ENCODE measurements at places on chromosomes 16 and 17. TPM values are rescaled to one million over a fixed set of nuclear protein-coding genes. Genes with fewer than 3 reads are reported as not detected.

GRCh38 chr17:47942096-47942510 lies 732 bp downstream of the PNPO start:
- DNase-seq: no peak
- H3K4me1 ChIP-seq: peaks cover 12% of the 10 kb centered on the region
- no peaks in the 10 kb centered on the region for H3K27me3 ChIP-seq
- peak overlapping the region; percentile 91 for H3K4me3 ChIP-seq

DNA sequence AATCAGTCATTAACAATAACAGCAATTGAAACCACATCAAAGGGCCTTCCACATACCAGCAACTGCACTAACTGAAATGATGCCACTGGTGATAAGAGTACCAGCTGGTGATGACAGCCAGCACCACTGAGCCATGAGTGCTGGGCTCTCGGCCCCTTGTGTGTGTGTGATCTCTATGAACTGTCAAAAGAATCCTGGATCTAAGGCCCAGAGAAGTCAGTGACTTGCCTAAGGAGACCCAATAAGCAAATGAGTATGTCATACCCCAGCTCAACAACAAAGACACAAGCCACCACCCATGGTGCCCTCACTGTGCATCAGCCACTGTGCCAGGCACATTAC lies 220.9 kb downstream of the ZNF423 start:
- peaks cover 19% of the 10 kb centered on the region for H3K4me1 ChIP-seq
- no peak overlapping the region for H3K27ac ChIP-seq
- no peak overlapping the region for H3K4me3 ChIP-seq
- no peaks in the 10 kb centered on the region for H3K27me3 ChIP-seq
- H3K36me3 ChIP-seq: no peaks in the 10 kb centered on the region

DNA sequence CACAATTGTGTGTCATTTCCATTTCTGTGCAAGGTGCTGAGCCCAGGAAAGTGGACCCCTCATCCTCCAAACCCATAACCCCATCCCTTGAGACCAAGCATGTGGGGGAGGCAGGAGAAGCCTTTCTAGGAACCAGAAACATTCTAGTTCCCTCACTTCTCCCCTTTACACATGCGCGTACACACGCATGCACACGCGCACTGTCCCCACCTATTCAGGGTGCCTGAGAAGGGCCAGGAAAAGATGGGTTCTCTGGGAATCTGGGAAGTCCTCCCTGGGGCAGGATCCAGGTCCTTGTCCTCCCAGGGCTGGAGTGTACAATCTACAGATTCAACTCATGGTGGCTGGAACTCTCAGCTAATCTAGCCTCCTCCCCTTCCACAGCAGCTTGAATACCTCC lies 2.4 kb downstream of the PPY start:
- H3K27me3 ChIP-seq: no peaks in the 10 kb centered on the region
- H3K4me1 ChIP-seq: no peaks in the 10 kb centered on the region
- no peak overlapping the region for H3K4me3 ChIP-seq
- H3K36me3 ChIP-seq: no peaks in the 10 kb centered on the region
- no peak overlapping the region for H3K27ac ChIP-seq

DNA sequence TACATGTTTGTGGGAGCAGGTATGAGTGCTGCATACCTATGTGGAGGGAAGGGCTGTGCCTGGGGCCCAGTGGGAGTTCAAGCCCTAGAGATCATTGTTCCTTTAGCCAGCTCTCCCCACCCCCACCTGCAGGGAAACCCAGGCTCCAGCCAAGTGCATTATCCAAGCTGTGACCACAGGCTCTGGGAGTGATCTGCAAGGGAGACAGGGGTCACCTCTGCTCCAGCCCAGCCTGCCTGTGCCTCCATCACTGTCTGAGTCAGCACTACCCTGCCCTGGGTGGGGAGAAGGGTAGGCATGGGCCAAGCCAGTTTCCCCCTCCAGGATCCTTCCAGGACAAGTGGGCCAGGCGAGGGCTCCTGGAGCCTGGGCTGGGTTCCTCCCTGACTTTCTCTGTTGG lies 32.1 kb upstream of the SBK1 start:
- no peaks in the 10 kb centered on the region for H3K4me1 ChIP-seq
- no peaks in the 10 kb centered on the region for H3K36me3 ChIP-seq
- no peak overlapping the region for H3K27ac ChIP-seq
- H3K4me3 ChIP-seq: no peak overlapping the region
- no peak for DNase-seq
- H3K27me3 ChIP-seq: no peaks in the 10 kb centered on the region

- no peaks in the 10 kb centered on the region for H3K4me1 ChIP-seq
- no peak overlapping the region for H3K27ac ChIP-seq
- H3K27me3 ChIP-seq: peaks cover 11% of the 10 kb centered on the region
- H3K4me3 ChIP-seq: no peak overlapping the region
- H3K36me3 ChIP-seq: no peaks in the 10 kb centered on the region
Measured at GRCh38 chr17:79497777-79498348, 113.0 kb downstream of the RBFOX3 start.

GRCh38 chr17:57783338-57783742 lies 38.2 kb upstream of the CCDC182 start:
- H3K27ac ChIP-seq: no peak overlapping the region
- peak overlapping the region; percentile 1 for H3K4me3 ChIP-seq
- H3K27me3 ChIP-seq: no peaks in the 10 kb centered on the region
- H3K36me3 ChIP-seq: no peaks in the 10 kb centered on the region

- H3K27me3 ChIP-seq: no peaks in the 10 kb centered on the region
- H3K27ac ChIP-seq: no peak overlapping the region
- H3K36me3 ChIP-seq: peaks cover 2% of the 10 kb centered on the region
Measured at GRCh38 chr17:37574427-37574826, 34.8 kb downstream of the SYNRG start.

- no peak for DNase-seq
- no peak overlapping the region for H3K4me3 ChIP-seq
- H3K36me3 ChIP-seq: no peaks in the 10 kb centered on the region
- no peak overlapping the region for H3K27ac ChIP-seq
Measured at GRCh38 chr17:5694551-5694950, 110.2 kb upstream of the NLRP1 start.

DNA sequence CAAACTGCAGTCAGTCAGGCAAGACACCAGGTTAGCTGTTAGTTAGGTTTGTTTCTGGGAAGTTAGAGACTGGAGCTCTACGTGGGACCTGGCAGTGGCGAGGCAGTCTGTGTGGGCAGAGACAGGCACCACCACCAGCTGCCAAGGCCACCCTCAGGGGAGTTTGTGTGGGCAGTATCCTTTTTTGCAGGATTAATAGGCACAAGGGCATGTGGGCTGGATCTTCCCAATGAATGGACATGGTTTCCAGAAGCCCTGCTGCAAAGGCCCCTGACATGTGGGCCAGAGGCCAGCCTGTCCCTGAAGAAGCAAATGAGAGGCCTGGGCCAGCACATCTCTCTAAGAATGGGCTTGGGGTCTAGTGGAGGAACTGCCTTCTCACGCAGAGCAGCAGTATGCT lies 19.2 kb upstream of the SREBF1 start:
- no peaks in the 10 kb centered on the region for H3K27me3 ChIP-seq
- H3K27ac ChIP-seq: peak overlapping the region; percentile 74
- no peaks in the 10 kb centered on the region for H3K36me3 ChIP-seq
- peaks cover 29% of the 10 kb centered on the region for H3K4me1 ChIP-seq
- H3K4me3 ChIP-seq: no peak overlapping the region

DNA sequence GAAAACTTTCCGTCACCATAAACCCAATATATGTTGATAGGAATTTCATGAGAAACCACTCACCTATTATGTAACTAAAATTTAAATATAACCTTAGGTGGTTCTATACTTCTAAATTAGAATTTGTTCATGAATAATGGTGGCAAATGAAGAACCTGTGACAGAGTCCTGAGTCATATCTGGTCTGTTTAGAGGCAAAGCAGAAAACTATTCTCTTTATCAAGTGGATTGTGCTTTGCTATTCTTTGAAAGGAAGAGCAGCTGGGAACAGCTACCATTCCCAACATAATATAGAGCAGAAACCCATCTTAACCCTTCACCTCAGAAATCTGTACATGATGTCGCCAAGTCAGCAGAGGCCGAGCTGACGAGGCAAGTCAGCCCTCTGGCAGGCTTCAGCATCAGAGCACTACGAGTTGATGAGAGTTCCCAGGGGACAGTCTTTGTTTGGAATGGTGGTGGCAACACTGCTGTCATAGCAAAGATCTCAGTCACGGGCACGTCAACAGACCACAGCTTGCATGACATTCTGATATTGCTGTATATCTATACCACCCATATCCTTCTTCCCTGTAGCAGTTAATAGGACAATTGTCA lies 631.9 kb upstream of the CA10 start:
- H3K4me1 ChIP-seq: no peaks in the 10 kb centered on the region
- H3K36me3 ChIP-seq: no peaks in the 10 kb centered on the region
- DNase-seq: no peak

DNA sequence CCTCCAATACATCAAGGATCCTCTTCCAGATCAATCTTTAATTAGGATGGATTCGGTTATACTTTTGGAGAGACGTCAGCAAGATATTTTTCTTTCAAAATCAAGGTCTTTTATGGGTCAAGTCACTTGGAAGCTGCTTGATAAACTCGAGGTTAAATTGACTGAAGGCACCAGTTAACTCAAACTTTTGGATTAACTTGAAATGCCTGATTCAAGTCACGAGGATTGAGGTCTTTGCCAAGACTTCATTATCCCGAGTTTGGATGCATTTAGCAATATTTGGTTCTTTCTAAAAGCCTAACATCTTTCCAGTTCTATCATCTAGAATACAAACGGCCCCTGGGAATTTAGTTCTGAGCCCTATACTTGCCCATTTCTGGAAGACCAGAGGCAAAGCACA lies 82.9 kb downstream of the MYH11 start:
- H3K27ac ChIP-seq: no peak overlapping the region
- H3K4me1 ChIP-seq: no peaks in the 10 kb centered on the region
- no peak overlapping the region for H3K4me3 ChIP-seq
- peak; percentile 29 for DNase-seq
- no peaks in the 10 kb centered on the region for H3K27me3 ChIP-seq

DNA sequence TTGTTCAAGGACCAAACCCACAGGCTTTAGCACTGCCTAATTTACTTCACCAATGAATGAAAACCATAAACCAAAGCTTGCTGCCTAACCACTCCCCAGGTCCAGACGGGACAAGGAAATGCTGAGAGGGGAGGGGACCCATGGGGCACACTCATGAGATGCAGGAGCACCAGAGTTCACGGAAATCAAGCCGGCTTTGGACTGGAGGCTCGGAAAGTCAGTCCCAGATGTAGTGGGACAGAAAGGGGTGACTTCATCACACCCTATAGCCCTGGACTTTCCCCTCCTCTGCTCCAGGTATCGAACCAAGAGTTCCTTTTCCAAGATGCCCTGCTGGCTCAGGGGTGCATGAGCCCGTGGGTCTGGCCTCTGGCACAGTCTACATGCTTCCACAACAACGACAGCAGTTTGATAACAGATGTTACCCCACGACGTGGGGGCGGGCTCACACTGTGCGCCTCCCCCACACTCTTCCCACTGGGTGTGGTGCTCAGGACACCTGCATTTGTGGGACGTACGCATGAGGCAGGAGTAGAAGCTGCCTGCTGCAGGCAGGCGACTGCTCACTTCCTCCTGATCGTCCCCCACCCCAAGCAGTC lies 63.2 kb downstream of the AMFR start:
- H3K4me1 ChIP-seq: peaks cover 7% of the 10 kb centered on the region
- H3K27ac ChIP-seq: no peak overlapping the region
- no peaks in the 10 kb centered on the region for H3K36me3 ChIP-seq
- no peak for DNase-seq

GRCh38 chr16:10600782-10601443 lies 20.5 kb upstream of the EMP2 start:
- DNase-seq: no peak
- no peaks in the 10 kb centered on the region for H3K4me1 ChIP-seq
- no peak overlapping the region for H3K4me3 ChIP-seq
- H3K27me3 ChIP-seq: peaks cover 4% of the 10 kb centered on the region

DNA sequence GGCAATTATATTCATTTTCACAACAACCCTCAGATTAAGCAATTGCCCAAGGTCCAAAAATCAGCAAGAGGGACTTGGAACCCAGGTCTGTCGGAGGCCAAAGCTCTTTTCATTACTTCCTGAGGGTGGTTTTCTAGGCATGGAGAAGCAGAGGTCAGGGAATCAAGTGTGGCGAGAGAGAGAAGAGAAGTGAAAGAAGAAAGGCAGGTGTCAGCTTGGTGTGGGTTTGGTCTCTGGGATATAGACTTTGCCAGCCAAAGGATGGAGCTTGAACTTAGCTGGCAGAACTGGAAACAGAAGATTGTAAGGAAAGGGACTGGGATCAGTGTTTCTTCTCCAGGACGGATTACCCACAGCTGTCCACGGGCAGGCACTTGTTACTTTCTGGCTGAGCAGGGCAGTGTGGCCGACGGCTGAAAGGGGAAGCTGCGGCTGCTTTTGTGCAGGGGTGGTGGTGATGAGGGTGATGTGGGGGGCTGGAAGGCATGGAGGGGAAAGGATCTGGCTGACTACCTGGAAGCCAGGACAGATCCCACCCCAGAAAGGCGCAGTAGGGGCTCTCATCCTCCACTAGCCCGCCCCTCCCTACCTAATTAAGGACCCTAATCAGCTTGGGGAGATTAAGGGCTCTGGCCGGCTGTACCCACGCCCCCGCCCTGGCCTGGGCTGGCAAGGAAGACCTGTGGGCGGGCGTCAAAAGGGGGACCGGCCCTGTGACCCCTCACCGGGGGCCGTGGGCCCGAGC lies at the start of gene GUCY2D:
Gene GUCY2D, plus strand, starts transcription at position 640 of the 745 bp plus-strand sequence. CDS start 433 bp downstream, outside the sequence.
- H3K4me1 ChIP-seq: peaks cover 19% of the 10 kb centered on the region
- H3K4me3 ChIP-seq: no peak within 1 kb of the TSS
- H3K36me3 ChIP-seq: no peaks in the 10 kb centered on the region
- peaks cover 85% of the 10 kb centered on the region for H3K27me3 ChIP-seq
- no peak for DNase-seq

- H3K27ac ChIP-seq: no peak overlapping the region
- DNase-seq: no peak
- H3K4me3 ChIP-seq: no peak overlapping the region
- no peaks in the 10 kb centered on the region for H3K27me3 ChIP-seq
- H3K36me3 ChIP-seq: no peaks in the 10 kb centered on the region
Measured at GRCh38 chr16:27952811-27953210, 110.7 kb downstream of the GSG1L start.

GRCh38 chr17:32486701-32487472 lies at the start of gene CDK5R1:
CDK5R1 (plus strand) TSS chr17:32486993; CDS start chr17:32487621, 628 bp downstream.
- DNase-seq: no peak
- no peaks in the 10 kb centered on the region for H3K27me3 ChIP-seq
- H3K4me1 ChIP-seq: peaks cover 20% of the 10 kb centered on the region
- H3K27ac ChIP-seq: peak within 1 kb of the TSS; percentile 68
- peak within 1 kb of the TSS; percentile 60 for H3K4me3 ChIP-seq

IRX5 gene
- total RNA-seq: not detected

CCL17 gene
- not detected for total RNA-seq

TEKT1 gene
- total RNA-seq: not detected

TRPV2 gene
- total RNA-seq: 18.9 TPM

TNFRSF13B gene
- total RNA-seq: not detected

CCT6B gene
- 7.5 TPM for total RNA-seq

MON1B gene
- total RNA-seq: 30.6 TPM

CCDC154 gene
- total RNA-seq: 2.7 TPM

Measured in tibial nerve (tissue), 4 donors.